ENCODE measurements at places on chromosomes 2 and 18.

- DNase-seq: no peak
Observed at GRCh38 chr2:56464613-56465012, 280.8 kb downstream of the CCDC85A start.

DNA sequence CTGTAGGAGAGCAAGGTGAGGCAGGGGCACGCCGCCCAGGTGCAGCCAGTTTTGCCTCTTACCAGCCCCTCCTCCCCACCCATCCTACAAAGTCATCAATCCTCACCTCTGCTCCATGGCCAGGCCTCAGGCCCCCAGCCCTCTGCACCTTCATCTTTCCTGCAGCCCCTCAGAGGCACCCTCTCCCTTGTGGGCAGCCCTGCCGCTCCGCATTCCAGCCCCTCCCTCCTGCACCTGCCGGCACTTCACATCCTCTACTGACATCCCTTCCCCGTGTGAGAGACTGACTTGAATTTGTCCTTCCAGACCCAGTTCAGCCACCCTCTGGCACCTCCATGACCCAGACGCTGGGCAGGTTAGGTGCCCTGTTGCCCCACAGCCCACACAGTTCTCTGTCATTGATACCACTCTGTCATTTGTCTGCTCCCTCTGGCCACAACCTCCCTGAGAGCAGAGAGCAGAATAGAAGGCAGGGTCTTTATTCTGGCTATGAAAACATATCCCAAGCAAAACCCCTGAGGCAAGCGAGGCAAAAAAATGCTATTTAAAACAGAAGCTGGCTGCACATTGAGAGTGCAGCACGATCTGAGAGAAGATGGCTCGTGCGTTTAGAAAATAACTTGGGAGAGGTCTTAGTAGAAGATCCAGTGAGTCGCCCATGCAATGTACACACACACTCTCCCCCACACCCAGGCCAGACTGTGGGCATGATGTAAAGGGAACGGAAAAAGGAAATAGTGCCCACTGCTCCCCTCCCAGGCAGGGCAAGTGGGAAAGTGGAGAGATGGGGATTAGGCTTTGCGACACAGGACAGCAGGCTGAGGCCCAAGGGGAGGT lies 25.9 kb downstream of the SDC1 start:
- peak; percentile 35 for DNase-seq

DNA sequence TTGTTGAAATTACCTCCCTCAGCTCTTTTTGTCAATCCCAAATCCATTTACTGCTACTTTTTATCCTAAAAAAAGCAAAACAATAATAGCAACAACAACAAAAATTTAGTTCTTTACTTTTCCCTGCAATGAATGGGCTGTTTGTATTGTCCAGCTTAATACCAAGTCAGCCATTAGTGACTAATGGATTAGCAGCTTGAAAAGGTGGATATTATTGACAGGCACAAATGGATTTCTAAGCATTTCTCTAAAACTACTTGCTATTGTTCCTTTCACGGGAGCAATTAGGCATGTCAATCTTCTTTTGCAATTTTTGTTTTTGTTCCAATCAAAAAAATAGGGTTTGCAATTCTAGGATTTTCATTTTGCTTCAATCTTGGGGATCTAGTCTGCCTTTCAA lies 32.1 kb upstream of the SPAG16 start:
- DNase-seq: no peak

- no peak for DNase-seq
Observed at GRCh38 chr2:197108758-197109157, 182.3 kb upstream of the PGAP1 start.

- no peak for DNase-seq
Observed at GRCh38 chr2:26412091-26412673, 10.5 kb downstream of the DRC1 start.

DNA sequence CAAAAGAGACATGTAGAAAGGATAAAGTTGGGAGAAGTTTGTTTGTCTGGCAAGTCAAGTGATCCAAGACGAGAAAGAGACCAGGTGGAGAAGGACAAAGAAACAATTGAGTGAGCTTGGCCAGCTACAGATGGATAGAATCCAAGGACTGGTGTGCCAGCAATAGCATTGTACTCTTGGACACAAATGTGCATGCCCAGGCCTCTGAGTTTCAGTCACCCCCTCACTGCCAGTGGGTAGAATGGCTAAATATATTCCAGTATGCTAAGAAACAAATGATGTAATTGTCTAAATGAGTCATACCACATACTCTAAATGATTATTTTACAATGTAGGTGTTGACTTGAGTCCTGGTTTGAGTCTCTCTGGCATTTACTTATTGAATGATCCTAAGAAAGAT lies 881.3 kb downstream of the LRRTM4 start:
- DNase-seq: no peak

DNA sequence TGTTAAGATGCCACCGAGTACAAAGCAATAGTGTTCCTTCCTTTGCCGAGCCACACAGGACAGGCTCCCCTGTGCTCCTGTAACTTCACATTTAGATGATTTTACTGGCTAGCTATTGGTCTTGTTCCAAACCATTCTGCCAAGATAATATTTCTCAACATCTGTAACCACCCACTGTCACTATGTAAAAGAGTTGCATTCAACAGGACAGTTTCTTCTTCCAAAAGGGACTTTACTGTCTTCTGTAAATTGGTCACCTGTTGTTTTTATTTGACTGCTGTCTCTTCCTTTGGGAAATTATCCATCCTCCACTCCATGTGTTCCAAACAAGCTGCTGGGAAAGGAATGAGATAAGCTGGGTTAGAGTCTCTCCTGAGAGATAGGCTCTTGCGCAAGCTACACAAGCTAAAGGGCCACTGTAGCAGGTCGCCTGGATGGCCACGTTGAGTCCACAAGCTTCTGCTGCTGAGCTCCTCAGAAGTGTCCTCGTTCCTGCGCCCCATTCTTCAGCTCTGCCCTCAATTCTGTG lies 14.4 kb upstream of the BZW1 start:
- no peak for DNase-seq

GRCh38 chr2:145910416-145910815 lies 1390.5 kb upstream of the ZEB2 start:
- DNase-seq: no peak

- DNase-seq: no peak
Observed at GRCh38 chr2:225662101-225662500, 262.6 kb downstream of the NYAP2 start.

DNA sequence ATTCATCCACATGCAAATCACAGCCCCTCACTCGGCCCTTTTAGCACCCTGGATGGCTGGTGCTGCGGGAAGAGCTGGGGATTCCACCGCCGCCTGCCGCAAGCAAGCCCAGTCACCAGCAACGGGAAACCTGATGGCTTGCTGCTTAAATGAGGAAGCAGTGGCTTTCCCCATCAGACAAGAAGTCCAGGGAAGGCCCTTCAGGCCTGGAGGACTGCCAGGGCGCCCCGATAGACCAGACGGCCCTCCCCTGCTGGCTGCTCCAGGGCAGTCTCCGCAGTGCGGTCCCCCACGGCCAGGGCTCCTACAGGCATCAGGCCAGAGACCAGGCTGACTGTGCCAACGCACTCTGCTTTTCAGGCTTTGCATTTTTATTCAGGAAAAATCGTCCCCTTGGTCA lies 439.1 kb downstream of the EIPR1 start:
- DNase-seq: peak; percentile 47

- DNase-seq: no peak
Observed at GRCh38 chr2:8574196-8575037, 107.4 kb upstream of the ID2 start.

Data from DMS79 (cell line).